ENCODE measurements at places on chromosomes 5 and 9.

DNA sequence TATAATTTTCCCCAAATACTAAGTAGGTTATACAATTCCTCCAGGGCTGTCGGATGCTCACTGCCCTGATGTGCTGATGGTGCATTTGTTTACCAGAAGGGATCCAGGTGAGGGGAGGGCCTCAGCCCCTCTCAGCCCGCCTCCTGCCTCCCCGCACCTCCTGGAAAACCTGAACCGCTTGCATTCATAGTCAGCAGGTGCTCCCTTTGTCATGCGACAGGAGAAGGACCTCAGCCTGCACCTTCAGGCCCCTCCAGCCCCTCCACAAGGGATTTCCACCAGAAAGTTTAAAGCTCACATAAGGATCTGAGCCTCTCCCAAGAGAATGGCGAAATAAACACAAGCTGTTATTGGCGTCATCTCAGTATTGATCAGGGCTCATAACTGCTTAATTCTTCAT, 36.5 kb upstream of the NTNG2 start:
- no peak for DNase-seq

DNA sequence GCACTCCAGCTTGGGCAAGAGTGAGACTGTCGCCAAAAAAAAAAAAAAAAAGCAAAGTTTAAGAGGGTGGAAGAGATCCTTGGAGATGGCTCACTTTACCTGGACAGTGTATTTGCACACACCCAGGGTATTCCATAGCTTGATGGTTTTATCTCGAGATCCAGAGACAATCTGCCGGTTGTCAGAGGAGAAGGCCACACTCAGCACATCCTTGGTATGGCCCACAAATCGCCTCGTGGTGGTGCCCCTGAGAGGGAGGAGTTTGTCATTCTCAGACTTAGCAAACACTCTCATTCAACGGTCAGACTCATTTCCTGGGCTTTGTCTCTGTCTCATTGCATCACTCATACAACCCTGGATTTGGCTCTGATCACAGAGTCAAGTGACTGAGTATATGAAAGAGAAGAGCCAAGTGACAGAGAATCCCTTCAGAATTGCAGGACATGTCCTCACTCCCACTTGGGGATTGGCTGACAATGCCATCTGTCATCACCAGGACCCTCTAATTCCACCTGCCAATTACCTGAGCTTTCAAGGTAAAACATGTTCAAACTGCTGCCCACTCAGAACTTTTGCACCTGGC, 2.2 kb downstream of the RACK1 start:
- DNase-seq, result no peak

GRCh38 chr5:44546286-44546685, 157.1 kb upstream of the FGF10 start:
- DNase-seq, result no peak

- no peak for DNase-seq
Measured at GRCh38 chr9:131839281-131840084, 99.6 kb upstream of the RAPGEF1 start.

DNA sequence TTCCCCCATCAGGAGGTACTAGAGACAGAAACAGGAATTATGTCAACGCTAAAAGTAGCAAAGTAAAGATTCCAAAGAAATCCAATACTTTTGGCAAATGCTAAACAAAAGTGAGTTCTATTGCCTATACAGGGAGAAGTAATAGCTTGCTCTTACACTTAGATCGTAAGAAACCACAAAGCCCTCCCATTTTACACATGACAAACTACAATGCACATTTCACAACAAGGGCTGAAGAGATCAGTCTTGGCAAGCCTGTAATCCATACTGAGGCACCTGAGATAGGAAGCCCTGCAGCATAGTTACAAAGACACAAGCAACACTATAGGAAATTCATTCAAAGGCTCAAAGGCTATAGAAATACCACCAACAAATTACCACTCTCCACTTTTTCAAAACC, 7.7 kb downstream of the HNRNPK start:
- DNase-seq, result no peak

DNA sequence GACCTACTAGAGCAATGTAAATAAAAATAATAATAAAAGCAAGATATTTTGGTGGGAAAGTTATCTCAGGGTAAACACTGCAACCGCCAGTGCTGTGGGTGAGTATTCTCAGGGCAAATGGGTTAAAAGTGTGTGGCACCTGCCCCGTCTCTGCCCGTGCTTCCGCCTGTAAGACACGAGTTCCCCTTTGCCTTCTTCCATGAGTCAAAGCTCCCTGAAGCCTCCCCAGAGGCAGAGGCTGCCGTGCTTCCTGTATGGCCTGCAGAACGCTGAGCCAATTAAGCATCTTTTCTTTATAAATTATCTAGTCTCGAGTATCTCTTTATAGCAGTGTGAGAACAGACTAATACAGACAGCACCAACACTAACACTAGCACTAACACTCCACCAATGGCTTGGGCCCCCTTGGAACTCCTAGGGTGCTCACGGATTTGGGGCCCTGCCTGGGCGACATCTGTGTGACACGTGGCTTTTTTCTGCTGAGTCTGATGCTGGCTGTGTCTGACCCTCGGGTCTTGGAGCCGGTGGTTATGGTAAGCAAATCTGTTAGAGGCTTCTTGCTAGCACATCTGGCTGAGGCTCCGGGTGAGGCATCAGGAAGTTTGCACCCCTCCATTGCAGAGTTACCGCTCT, 10.6 kb downstream of the PLEKHG4B start:
- DNase-seq, result no peak

DNA sequence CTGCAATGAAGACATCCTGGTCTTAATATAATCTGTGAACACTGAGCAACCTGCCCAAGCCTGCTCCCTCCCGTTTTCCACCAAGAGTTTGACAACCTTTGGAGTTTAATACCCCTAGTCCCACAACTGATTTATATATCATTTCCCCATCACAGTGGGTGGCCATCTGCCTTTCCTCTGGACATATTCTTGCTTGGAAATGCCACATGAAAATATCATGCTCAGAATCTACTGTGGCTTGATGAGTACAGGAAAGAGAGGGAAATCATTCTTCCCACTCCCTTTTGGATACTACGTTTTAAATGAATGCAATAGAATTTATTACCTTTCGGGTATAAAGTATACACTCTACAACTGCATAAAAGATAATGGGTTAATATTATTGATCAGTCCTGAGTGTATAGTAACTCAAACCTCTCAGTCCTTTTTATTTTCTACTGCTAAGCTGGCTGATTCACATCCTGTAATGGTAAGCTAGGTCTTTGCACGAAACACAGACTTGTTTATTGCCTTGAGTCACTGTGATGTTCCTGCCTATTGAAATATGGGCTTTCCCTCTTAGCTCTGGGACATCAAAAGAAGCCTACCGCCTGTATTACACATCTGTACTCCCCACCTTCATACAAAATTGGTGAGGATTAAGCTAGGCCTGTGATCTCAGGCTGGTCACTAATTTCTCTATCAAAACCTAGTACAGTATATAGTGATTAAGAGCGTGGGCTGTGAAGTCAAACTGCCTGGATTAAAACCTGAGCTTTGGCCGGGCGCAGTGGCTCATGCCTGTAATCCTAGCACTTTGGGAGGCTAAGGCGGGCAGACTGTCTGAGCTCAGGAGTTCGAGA, 67.6 kb upstream of the NR5A1 start:
- no peak for DNase-seq

DNA sequence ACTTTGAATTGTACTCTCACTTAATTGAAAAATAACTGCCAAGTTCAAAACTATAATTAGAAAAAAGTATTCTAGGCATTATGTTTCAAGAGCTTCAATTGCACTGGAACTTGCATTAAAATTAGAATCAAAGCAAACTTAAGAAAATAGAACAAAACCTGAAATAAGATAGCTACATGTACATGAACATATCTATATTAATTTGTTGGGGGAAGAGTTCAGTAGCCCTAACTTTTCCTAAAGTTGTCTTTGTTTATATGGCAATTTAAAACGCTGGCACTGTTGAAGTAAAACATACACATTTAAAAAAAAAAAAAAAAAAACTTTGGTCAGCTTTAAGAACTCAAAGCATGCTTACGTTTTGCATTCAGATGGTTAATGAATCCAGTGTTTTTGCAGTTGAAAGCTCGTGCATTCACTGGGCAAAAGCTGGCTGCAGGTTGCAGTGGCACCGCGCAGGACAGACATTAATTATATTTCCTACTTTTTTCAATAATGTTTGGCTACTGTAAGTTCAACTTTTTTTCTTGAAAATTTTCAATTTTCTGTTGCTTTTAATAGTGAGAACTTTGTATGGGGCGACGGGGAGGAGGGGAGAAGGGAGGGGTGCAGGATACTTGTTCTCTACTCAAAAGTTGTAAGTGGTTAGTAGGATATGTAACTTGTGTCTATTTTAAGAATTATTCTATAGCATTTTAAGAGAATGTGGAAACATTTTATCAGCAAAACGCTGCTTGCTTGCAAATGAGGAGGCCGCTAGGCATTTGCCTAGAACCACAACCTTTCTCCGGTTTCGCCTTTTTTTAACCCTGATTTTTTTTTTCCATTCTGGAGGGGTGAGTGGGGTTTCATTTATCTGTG, 3.9 kb downstream of the NR2F1 start:
- DNase-seq, result no peak

GRCh38 chr5:120096413-120096812, 367.7 kb upstream of the PRR16 start:
- DNase-seq, result no peak

DNA sequence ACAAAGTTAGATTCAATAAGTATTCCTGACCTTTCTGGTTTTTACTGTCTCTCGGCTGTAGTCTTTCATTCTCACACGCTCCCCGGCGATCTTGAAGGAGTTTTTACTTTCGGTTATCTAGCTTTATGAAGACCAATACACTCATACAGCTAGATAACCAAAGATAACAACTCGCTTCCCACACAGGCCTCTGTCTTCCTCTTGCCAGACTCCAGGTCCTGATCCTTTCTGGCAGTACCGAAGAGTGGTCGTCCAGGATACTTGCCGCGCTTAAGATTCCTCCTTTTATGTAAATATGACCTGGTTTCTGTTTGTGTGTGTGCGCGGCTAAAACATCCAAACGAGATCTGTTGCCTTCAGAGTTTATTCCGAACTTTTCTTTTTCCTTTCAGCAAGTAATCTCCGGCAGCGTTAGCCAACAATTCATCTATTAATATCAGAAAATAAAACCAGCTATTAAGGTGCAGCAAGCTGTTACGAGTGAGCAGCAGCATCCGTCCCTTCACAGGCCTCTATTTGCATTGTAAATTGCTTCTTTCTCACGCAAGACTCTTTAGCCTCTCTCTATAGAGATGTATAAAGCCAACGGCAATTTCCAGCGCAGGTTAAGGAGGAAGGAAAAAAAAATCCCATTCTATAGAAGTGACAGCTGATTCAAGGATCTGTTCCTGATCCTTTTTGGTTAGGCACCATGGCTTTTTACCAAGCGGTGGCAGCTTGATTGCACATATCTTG, 216.1 kb downstream of the MEF2C start:
- DNase-seq, result no peak

GRCh38 chr5:43855452-43855851, 252.5 kb downstream of the NNT start:
- no peak for DNase-seq

- DNase-seq, result no peak
Measured at GRCh38 chr5:37712750-37713149, 127.1 kb downstream of the GDNF start.

DNA sequence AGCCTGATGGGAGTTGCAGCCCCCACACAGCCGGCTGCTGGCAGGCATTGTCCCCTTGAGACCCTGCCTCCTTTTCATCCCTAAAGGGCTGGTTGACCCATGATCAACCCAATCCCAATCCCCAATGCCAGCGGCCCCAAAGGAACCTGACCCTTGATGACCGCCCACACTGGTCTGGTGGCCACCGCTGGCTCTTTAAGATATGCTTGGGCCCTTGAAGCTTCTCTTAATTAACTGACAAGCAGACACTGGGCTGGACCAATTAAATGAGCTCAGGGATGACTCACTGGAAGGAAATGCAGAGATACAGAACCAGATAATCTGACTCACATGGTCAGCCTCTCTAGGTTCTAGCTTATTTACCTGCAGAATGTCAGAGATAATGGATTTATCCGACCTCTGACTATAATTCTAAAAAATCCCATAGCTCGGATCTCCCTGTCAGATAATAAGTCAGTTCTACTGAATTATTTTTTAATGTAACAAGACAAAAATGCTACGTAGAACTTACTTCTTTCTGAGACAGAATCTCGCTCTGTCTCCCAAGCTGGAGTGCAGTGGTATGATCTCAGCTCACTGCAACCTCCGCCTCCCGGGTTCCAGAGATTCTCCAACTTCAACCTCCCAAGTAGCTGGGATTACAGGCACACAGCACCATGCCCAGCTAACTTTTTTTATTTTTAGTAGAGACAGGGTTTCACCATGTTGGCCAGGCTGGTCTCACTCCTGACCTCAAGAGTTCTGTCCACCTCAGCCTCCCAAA, 11.1 kb upstream of the MLANA start:
- no peak for DNase-seq

DNA sequence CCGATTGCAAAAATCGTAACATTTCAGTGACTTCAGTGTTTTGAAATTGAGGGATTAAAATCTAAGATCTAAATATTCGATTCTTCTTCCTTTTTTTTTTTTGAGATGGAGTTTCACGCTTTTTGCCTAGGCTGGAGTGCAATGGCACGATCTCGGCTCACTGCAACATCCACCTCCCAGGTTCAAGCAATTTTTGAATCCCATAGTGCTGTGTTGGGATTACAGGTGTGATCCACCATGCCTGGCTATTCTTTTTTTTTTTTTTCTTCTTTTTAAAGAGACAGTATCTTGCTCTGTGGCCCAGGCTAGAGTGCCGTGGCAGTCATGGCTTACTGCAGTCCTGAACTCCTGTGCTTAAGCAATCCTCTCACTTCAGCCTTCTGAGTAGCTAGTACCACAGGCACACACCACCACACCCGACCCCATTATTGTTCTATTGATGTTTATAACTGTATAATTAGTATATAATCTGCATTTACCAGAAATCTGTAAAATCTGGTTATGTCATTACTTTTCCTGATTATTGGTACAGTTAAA, 42.7 kb downstream of the NSD1 start:
- no peak for DNase-seq

- DNase-seq, result no peak
Measured at GRCh38 chr9:117828466-117828865, 124.3 kb downstream of the TLR4 start.

DNA sequence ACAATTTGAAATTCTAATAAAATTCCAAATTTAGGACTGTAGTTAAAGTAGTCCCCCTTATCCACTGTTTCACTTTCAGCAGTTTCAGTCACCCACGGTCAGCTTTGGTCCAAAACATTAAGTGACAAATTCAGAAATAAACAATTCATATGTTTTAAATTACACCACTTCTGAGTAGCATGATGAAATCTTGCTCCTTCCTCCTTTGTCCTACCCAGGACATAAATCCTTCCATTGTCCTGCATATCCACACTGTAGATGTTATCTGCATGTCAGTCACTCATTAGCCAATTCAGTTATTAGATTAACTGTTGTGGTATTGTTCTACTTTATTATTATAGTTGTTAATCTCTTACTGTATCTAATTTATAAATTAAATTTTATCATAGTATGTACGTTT, 376.5 kb downstream of the SH3GL2 start:
- DNase-seq, result no peak

Data from nephron progenitor cell (in vitro differentiated cells).